ENCODE measurements at places on chromosomes 3 and 15. TPM values are rescaled to one million over a fixed set of nuclear protein-coding genes. Genes with fewer than 3 reads are reported as not detected.

DNA sequence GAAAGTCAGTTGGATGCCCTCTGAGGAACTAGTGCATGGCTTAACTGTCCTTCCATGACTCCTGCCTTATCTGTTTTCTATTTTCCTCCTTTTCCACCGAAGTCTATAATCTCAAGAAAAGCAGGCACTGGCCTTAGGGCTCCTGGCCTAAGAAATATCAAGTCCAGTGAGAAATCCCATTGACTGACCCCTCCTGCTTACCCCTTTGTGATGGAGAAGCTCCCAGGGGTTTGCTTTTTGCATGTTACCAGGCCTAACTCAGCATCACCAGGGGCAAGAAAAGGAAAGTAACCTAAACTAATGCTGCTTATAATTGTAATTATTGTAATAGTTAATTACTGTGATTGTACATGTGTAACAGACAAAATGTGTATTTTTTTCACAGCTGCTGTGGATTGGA is 21.7 kb downstream of the CCR3 start:
- no peak for DNase-seq

DNA sequence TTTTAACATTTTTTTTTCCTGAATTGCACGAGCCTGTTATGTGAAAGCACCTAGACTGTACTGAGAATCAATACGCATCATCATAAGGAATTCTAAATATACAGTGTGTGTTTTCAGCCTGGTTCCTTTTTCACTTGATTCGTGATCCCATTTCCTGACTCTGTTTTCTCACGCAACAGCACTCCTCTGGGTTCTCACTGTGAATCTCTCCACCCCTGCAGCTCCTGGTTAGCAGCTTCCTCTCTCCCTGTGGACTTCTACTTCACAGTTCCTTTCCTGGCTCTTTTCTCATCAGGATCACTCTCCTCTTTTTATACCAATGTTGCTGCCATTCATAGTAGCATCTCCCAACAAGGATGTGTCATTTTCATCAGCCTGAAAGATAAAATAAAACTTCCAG is 297.2 kb downstream of the CADM2 start:
- DNase-seq = no peak

DNA sequence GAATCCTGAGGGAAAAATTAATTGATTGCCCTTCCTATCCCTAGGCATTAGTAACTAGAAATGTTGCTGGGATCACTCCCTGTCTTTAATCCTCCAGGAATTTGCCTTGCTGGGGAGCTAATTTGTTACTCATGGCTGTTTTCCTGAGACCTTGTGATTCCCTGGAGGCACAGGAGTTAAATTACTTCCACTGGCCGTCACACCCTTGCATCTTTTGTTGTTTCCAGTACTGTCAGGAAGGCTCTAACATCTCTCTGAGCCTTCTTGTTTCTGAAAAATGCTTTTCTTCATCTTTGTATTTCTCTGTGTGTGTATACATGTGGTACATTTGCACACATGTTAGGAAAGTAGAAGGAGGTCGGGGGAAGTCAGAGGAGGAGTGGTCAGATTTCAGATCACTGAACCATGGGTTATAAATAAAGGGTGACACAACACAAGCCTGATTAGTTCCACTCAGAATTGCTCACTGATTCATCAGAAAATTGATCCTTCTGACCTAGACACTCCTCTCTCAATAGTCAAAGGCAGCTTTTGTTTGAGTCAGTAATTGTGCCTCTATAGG is 23.5 kb upstream of the LRRFIP2 start:
- no peak for DNase-seq

- DNase-seq = no peak
Measured at GRCh38 chr3:61537366-61537765, 24.0 kb upstream of the PTPRG start.

GRCh38 chr3:52144034-52144795 is 10.0 kb downstream of the POC1A start:
- DNase-seq = peak; percentile 51

- no peak for DNase-seq
Measured at GRCh38 chr15:57460208-57460816, 84.0 kb downstream of the CGNL1 start.

GRCh38 chr3:127209840-127210653 is 17.1 kb downstream of the PRR23E start:
- no peak for DNase-seq

DNA sequence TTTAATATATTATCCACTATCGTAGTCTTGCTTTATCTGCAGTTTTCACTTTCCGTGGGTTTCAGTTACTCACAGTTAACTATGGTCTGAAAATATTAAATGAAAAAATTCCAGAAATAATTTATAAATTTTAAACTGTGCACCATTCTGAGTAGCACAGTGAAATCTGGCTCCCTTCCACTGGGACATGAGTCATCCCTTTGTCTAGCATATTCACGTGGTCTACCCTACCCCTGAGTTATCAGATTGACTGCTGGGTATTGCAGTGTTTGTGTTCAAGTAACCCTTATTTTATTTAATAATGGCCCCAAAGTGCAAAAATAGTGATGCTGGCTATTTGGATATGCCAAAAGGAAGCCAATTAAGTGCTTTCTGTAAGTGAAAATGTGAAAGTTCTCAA is 539.5 kb upstream of the AGTR1 start:
- no peak for DNase-seq

The CCDC54 gene
- total RNA-seq = not detected
